ENCODE measurements at places on chromosomes 16 and 17. TPM values are rescaled to one million over a fixed set of nuclear protein-coding genes. Genes with fewer than 3 reads are reported as not detected.

Gene CCDC144A
- total RNA-seq: 0.43 TPM

GRCh38 chr17:28612531-28612930 lies 1.5 kb downstream of the RSKR start:
- DNase-seq: no peak

Gene ENO3
- total RNA-seq: not detected

Gene NT5M
- 4.6 TPM for total RNA-seq

DNA sequence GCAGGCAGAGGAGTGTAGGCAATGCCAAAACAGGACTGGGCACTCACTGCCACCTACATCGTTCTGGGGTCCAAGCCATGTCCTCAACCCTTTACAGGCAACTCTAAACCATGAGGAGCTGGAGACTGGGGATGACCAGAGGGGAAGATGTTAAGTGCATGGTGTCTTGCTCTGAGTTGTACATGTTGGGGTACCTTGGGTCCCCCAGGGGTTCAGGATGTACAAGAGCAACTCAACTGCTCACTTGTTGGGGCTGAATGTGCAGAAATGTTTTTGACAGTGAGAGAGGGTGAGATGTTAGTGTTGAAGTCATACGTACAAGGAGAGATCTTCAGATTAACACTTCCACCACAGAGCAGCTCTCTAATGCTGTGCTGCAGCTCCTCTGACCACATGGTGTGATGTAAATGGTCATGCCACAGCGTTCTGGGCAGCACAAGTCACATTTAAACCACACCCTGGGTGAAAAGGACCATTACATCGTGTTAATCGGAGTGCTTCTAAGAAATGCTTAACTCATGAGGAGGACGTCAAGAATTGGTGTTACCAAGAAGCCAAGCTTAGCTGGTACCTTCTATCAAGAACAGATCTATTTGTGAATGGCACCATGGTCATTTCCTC lies 2.4 kb downstream of the CCL18 start:
- DNase-seq: no peak

DNA sequence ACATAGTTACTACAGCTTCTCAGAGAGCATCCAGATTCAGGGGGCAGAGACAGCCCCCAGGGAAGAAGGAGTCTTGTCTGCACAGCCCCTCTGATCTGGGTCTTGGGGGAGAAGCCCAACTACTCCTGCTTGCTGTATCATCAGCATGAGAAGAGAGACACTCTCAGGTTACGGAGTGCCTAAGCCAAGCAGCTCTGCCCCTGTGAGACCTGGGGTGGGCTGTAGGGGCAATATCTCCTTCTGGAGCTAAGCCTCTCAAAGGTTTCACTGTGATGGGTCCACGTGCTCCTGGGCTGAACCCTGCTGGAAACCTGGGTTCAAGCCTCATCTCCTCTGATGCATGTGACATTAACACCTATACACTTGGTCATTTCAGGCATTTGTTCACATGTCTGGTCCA lies 123.2 kb downstream of the CPPED1 start:
- DNase-seq: no peak

Gene CDH11
- 145 TPM for total RNA-seq

- DNase-seq: no peak
Measured at GRCh38 chr17:12118617-12119016, 97.9 kb downstream of the MAP2K4 start.

Gene SHISA9
- total RNA-seq: 8.9 TPM

Gene CCL2
- 162 TPM for total RNA-seq

GRCh38 chr17:80852476-80853015 lies 139.1 kb upstream of the CHMP6 start:
- DNase-seq: no peak

- no peak for DNase-seq
Measured at GRCh38 chr17:74865504-74866197, 6.0 kb upstream of the GRIN2C start.

Gene ITGAD
- total RNA-seq: not detected

GRCh38 chr17:45225051-45225700 lies 3.5 kb downstream of the FMNL1 start:
- no peak for DNase-seq

DNA sequence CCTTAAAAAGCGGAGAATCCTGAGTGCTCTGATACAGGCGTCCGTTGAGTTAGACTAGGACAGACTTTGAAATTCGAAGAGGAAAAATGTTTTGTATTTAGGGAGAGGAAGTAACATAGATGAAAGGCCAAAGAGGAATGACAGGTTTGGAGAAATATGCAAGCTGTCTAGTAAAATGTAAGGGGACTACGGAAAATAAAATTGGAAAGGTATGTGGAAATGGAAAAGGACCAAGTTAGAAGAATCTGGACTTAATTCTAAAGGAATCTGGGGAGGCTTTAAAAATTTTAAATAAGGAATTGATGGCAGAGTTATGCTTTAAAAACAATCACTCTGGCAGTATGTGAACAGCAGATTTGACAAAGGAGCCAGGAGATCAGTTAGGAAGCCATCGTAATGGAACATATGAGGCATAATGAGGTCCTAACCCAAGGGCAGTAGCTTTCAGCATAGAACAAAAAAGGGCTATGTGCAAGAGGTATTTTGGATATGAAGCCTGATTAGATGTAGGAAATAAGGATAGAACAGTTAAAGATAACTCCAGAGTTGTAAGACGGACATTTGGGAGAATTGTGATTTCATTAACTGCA lies 38.3 kb downstream of the CYB561 start:
- no peak for DNase-seq

Gene CCL7
- not detected for total RNA-seq

GRCh38 chr16:52770828-52771227 lies 223.9 kb upstream of the TOX3 start:
- DNase-seq: no peak

- DNase-seq: no peak
Measured at GRCh38 chr17:73358668-73359067, 46.9 kb upstream of the CDC42EP4 start.

Gene FBXW10
- not detected for total RNA-seq

- no peak for DNase-seq
Measured at GRCh38 chr17:5248821-5249479, 14.3 kb upstream of the SCIMP start.

DNA sequence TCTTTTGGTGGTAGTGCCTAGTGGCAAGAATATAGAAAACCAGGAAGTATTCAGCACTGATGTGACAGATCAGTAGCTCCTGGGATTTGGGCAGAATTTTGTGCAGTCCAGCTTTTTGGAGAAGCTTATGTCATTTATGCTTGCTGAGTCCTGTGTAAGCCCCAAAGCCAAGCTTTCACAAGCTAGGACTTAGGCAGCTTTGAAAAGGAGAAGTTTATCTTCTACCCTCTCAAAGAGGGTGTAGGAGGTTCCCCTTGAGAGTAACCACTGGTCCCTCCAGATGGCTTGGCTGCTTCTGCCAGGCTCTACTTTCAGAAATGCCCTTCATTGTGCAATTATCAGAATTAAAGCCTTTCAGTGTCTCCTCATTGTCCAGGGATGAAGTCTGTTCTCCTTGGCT lies 78.8 kb downstream of the CES1 start:
- no peak for DNase-seq

Gene CCL4L2
- not detected for total RNA-seq

DNA sequence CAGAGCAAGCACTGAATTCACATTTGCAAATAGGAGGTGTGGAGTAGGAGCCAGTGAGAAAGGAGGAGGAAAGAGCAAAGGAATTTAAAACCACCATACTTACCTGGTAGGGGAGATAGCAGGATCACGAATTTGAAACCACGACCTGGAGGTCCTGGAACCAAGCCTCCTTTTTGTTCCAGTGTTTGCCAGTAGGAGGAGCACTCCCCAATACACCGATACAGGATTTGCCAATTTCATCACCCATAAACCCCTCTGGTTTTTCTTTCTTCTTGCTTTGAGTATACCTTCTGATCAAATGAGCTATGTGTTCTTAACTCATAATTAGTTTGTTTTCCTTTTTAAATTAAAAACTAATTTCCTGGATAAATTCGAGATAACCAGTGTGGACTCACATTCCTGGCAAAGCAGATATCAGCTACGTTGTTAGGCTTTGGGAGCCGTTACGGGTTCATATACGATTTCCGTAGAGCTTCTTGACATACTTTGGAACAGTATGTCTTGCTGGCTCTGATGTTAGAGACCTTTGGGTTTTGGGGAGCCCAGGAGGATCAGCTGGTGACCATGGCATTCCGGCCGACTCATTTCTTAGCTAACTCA lies 22.7 kb downstream of the BCO1 start:
- no peak for DNase-seq

Gene TMEM186
- 1.5 TPM for total RNA-seq

- no peak for DNase-seq
Measured at GRCh38 chr16:80599466-80599865, 58.7 kb downstream of the DYNLRB2 start.

DNA sequence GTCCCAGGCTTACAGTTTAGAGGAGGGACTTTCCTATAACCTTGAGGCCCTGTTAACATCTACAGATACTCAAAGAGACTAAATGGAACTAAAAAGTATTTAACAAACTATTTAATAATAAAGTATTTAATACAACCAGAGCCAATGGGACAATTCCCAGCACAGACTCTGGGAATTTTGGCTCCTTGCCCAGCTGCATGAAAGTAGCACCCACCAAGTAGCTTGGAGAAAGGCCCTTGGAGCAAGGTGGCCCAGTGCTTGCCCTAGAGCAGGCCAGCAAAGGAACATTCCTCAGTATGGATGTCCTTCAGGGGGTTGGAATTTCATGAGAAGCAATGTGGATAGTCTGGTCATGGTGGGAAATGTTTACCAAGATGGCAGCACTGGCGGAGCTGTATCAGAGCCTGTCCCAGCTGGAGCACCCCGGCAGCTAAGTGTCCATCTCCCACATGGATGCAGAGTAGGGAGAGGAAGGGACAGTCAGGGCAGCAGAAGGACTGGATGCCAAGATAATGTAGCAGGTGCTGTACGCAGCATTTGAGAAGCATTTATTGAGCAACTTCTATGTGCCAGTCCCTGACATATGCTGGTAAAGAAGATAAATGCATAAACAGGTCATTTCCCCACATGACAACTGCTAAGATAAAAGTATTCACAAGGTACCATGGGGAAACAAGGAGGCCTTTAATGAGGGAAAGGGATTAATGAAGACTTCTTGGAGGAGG lies 5.2 kb upstream of the SMARCD2 start:
- DNase-seq: no peak

DNA sequence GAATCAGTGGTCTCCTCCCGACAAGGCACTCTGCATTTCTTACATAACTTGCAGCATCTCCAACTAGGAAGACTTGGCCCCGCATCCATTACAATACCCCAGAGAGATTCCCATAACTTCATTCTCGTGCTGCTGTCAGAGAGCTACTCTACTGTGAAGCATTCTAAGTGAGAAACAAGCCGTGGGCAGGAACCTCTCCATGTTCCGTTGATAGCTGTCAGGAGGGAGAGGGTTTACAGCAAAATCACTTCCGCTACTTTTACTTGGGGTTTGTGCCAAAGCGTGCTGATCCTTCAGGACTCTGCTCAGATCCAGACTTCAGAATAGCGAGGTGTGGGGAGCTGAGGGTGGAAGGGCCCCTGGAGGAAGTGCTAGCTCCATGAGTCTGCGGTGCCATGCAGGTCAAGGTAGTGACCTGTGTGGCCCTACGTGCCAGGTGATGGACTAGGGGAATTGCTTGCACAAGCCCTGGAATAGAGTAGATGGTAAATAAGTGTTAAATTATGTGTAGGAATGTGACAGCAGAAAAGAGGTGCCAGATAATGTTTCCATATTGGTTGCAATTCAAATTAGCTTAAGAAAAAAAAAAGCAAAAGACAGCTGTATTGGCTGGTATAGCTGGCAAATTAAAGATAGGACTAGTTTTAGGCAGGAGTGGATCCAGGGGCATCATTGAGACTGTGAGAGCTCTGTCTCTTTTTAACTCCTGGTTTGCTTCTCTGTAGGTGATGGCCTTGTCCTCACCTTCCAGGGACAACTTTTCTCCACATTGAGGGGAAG lies 358.5 kb upstream of the ERCC4 start:
- no peak for DNase-seq

DNA sequence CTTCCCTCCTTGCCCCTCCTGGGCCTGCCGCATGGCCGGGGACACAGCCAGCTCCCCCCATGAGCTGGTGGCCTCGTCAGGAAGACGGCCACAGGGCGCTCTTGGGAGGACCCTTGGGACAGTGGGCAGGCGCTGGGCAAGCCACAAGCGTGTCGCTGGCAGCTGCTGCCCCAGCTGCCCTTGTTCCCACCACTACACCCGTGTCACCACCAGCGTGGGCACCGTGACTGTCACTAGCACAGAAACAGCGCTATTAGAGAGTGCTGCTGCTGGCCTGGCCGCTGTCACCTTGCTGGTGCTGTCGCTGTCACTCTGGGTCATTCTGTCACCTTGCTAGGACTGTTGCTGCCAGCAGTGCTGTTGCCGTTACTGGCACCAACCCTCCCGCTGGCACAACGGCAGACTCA lies 47.2 kb downstream of the ZFPM1 start:
- DNase-seq: no peak

Gene DNAI2
- total RNA-seq: not detected

GRCh38 chr17:55426851-55427586 lies 5.4 kb upstream of the MMD start:
- DNase-seq: no peak

- no peak for DNase-seq
Measured at GRCh38 chr17:75694536-75694935, 26.7 kb upstream of the ITGB4 start.

GRCh38 chr16:87492291-87492630 lies 563 bp downstream of the ZCCHC14 start:
- DNase-seq: no peak

DNA sequence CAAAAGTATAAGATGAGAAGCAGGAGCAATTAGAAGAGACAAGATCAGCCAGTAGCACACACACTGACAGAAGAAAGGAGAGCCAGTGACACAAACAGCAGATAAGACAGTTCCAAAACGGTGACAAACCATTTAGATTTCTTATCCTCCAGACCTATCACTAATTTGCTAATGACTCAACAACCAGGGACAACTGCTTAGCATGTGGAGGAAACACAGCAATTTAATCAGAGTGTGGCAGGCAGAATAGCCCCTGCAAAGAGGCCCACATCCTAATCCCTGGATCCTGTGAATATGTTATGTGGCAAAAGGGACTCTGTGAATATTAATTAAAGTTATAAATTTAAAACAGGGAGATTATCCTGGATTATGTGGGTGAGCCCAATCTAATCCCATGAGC lies 81.1 kb downstream of the CACNG1 start:
- DNase-seq: no peak

- DNase-seq: no peak
Measured at GRCh38 chr17:34800661-34801060, 160.6 kb downstream of the CCT6B start.

DNA sequence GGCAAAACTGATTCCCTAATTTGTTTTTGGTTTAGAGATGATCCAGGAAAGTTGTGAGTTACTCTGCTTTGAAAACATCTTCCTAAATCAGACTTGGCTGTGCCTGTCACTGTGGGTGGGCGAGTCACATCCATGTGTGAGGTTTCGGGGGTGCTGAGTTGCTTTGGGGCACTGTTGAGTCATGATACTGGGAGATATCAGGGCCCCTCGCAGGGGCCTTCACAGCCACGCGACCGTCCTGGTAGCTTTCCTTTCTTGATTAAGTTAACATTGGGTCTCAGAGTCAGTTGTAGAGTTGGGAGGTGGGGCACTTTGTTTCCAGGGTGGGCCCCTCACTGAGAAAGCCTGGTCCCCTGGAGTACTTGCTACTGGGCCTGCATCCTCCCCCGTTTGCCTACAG lies 58.3 kb upstream of the LGALS9 start:
- DNase-seq: no peak

- DNase-seq: no peak
Measured at GRCh38 chr17:40949418-40949817, 12.0 kb upstream of the KRT23 start.
